ENCODE measurements at places on chromosomes 1 and 21. TPM values are rescaled to one million over a fixed set of nuclear protein-coding genes. Genes with fewer than 3 reads are reported as not detected.

GRCh38 chr1:59927213-59927612, 640 bp upstream of the CYP2J2 start:
- no peak for DNase-seq

- peak; percentile 23 for DNase-seq
These were observed 82.9 kb downstream of the FAM78B start for GRCh38 chr1:166083887-166084286.

- DNase-seq: no peak
These were observed 35.7 kb upstream of the AGL start for GRCh38 chr1:99814373-99814900.

DNA sequence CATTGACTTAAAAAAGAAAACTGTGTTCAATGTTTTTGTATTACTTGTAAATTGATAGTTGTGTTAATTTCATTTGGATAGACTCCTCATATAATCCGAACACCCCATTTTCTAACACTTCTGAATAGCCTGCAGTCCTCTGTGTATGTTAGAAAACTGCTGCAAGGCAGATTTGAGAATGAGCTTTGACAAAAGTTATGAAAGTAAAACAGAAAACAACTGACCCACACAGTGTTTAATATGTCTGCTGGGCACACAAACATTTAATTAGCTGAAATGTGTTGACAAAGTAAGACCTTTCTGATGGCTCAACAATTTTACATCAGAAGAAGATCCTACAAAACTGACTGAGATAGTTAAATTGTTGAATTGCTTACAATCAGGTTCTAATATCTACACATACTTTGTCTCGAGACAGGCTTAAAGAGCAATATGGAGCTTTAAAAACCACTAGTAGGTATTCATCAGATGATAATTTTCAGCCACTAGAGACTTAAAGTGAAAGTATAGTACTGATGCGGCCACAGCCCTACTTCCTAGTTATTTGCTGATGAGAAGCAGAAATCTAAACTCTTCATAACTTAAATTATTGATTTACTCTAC, 40.0 kb upstream of the PRMT6 start:
- DNase-seq: peak; percentile 2

GRCh38 chr1:189851806-189852367, 625.8 kb downstream of the BRINP3 start:
- DNase-seq: no peak

- DNase-seq: no peak
These were observed 204.4 kb downstream of the GRIK3 start for GRCh38 chr1:36829961-36830360.

DNA sequence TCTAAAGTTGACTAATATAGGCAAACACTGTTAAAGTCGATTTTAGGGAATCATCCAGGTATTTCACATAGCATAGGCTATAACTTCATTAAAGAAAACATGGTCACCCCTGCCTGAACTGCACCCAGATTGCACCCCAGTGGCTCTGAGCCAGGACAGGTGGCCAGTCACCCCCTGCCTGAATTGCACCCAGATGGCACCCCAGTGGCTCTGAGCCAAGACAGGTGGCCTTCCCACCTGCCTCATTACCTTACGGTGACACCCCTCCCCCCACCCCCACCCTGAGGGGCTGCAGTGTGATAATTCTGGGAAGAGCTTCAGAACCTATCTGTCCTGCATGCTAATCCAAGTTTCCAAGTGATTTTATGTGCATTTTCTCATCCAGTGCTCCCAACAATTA, 78.9 kb downstream of the DSCAM start:
- no peak for DNase-seq

DNA sequence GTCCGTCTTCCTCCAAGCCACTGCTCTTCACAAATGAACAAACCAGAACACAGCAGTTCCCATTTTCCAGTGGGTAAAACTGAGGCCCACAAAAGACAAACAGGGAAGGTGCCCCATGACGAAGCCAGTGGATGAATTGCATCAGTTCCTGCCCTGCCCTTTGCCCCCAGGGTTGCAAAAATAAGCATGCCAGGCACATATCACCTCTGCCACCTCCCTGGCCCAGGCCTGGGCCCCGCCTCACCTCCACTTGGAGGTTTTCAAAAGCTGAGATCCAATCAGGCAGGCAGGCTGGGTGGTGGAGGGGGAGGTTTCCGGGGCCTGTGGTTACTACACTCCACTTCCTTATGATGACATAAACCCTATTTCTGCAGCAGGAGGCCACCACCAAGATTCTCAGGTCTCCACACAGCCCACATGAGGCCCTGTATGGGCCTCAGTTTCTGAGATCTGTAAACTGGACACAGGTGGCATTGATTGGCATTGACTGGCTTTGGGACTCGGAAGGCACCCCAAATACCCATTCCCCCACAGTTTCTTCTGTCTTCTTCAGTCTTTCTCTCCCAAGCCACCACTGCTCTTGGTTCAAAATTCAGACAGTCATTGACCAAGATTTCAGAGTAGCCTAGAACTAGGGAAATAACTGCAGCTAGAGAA, 4.1 kb downstream of the KIF21B start:
- peak; percentile 10 for DNase-seq

DNA sequence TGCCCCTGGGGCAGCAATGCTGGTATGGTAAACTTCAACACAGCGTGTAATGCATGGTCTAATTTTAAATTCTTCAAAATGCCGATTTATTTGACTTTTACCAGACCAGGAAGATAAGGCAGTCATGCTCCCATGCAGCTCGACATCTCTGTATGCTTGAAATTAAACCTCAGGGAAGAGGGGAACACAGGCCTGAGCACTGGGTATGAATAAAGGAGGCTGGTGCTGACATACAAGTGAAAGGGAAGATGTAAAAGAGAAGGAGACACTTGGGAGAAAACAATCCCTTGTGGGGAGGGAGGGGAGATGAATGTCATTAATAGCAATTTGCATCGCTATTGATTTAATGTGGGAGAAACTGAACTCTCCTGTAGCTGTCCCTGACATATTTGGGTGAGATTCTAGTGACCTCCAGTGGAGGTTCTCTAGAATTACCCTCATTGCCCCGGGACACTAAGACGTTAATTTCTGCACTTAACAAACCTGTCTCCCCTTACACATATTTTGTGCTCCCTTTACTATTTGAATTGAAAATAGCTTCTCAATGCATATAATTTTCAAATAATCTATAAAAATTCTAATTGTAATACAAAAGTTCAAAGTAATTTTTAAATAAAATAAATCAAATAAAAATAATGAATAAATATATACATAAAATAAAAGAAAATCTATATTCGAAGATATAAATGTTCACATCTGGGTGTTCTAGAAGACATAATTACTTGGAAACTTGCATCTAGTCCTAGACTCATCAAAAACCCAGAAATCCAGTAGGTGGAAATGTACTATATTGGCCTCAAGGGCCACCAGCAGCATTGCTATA, 283.1 kb downstream of the LMX1A start:
- DNase-seq: peak; percentile 73

GRCh38 chr1:221494670-221495069, 247.2 kb downstream of the DUSP10 start:
- peak; percentile 31 for DNase-seq

The ANKRD34A gene
- total RNA-seq: 0.99 TPM

The HRNR gene
- not detected for total RNA-seq

The LMO4 gene
- total RNA-seq: 47.1 TPM

The TRMT1L gene
- total RNA-seq: 22.6 TPM

The GBP6 gene
- total RNA-seq: not detected

The MX2 gene
- total RNA-seq: 4.2 TPM

Measured in fibroblast of the aortic adventitia (primary cell).